GM23338 (cell line): ENCODE measurements at places on chromosomes 4 and X.

DNA sequence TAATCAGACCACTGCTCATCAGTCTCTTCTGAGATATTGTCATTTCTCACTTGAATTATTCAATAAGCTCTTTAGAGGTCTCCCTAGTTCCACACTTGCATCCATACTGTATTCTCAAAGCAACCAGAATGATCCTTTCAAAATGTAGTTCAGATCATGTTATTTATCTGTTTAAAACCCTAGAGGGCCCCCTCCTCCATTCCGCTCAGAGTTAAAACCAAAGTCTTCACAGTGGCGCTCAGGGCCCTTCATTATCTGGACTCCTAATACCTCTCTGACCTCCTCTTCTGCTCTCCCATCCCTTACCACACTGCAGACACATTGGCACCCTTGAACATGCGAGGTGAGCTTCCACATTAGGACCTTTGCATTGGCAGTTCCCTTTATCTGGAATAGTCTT is 32.7 kb upstream of the HPGDS start:
- peak; percentile 58 for DNase-seq

GRCh38 chrX:43508694-43509093 is 147.4 kb upstream of the MAOA start:
- DNase-seq = no peak

- no peak for DNase-seq
Observed at GRCh38 chrX:9899640-9900111, 67.5 kb upstream of the CLDN34 start.

- DNase-seq = no peak
Observed at GRCh38 chr4:134132086-134132783, 69.4 kb downstream of the PABPC4L start.

GRCh38 chr4:82463221-82463620 is 32.8 kb downstream of the ENOPH1 start:
- no peak for DNase-seq

DNA sequence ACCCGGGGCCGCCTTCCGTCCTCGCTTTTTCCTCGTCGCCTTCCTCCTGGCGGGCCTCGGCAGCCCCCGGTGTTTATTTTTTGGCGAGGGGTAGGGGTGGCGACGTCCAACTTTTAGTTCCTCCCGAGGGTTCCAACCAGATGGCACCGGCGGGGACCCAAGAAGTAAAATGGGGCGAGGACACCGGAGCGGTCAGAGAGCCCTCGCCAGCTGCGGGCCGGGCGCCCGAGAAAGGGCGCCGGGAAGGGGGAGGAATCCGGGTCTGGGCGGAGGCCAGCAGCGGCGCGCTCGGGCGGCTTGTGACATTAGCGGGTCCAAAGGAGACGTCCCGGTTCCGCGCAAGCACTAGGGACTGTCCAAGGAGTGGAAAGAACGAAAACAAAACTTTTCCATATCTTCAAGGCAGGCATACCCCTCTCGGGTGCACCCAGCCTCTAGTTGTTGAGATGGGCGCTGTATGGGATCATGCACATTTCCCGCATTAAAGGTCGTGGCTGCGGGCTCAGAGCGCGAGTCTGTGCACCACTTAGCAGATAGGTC is 691 bp upstream of the USP46 start:
- peak; percentile 60 for DNase-seq

- no peak for DNase-seq
Observed at GRCh38 chrX:31331015-31331414, 259.2 kb upstream of the FTHL17 start.

GRCh38 chr4:43251841-43252240 is 359.3 kb downstream of the GRXCR1 start:
- DNase-seq = no peak

DNA sequence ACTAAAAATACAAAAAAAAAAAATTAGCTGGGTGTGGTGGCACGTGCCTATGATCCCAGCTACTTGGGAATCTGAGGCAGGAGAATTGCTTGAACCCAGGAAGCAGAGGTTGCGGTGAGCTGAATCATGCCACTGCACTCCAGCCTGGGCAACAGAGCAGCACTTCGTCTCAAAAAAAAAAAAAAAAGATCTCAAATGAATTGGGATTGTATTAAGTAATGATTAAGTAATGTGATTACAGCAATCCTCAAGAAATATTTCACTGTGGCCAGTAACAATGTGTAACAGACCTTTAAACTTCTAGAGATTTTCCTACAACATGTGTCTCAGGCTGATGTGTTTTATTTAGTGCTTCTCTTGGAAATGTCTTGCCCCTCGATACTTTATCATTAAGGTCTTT is 46.8 kb downstream of the PKD2 start:
- no peak for DNase-seq

- DNase-seq = peak; percentile 55
Observed at GRCh38 chrX:115344885-115345614, 55.5 kb downstream of the LUZP4 start.

- DNase-seq = no peak
Observed at GRCh38 chr4:129110931-129111330, 15.0 kb downstream of the C4orf33 start.

GRCh38 chrX:32447640-32448039 is 763.7 kb downstream of the DMD start:
- DNase-seq = no peak

GRCh38 chr4:148170408-148171365 is 271.5 kb downstream of the NR3C2 start:
- no peak for DNase-seq

DNA sequence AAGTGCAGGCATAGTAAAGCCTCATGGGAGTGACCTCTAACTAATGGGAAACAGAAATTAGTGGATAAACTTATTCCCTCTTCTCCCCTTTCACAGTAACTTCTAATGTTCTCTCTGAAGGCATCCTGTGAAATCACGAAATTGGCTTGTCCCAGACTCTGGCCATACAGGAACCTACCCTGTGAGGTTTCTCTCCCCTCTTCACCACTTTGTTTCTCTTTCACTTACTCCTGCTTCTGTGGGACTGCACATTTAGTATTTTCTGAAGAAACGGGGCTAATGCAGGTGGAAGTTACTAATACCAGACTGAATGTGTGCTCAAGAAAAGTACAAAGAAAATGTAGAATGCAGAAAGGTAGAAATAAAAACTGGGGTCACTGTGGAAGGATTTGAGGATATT is 20.0 kb downstream of the ZNF330 start:
- no peak for DNase-seq

DNA sequence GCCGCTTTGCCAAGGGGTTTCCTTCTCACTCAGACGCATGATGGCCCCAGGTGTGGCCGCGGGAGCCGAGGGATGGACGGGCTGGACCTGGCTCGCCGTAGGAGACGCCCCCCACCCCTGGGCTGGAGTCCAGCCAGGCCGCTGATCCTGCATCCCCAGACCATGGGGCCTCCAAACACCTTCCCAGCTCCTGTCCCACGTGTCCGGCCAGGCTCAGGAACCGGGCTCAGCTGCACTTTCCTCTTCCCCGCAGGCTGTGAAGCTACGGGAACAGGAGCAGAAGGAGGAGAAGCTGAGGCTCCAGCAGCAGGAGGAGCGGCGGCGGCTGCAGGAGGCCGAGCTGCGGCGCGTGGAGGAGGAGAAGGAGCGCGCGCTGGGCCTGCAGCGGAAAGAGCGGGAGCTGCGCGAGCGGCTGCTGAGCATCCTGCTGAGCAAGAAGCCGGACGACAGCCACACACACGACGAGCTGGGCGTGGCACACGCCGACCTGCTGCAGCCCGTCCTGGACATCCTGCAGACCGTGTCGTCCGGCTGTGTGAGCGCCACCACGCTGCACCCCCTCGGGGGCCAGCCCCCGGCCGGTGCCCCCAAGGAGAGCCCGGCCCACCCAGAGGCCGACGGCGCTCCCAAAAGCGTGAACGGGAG is 9.1 kb downstream of the AKAP17A start:
- no peak for DNase-seq

- no peak for DNase-seq
Observed at GRCh38 chr4:2689114-2689513, 67.0 kb downstream of the TNIP2 start.

GRCh38 chrX:69121321-69122000 is 43.8 kb downstream of the PJA1 start:
- DNase-seq = no peak

DNA sequence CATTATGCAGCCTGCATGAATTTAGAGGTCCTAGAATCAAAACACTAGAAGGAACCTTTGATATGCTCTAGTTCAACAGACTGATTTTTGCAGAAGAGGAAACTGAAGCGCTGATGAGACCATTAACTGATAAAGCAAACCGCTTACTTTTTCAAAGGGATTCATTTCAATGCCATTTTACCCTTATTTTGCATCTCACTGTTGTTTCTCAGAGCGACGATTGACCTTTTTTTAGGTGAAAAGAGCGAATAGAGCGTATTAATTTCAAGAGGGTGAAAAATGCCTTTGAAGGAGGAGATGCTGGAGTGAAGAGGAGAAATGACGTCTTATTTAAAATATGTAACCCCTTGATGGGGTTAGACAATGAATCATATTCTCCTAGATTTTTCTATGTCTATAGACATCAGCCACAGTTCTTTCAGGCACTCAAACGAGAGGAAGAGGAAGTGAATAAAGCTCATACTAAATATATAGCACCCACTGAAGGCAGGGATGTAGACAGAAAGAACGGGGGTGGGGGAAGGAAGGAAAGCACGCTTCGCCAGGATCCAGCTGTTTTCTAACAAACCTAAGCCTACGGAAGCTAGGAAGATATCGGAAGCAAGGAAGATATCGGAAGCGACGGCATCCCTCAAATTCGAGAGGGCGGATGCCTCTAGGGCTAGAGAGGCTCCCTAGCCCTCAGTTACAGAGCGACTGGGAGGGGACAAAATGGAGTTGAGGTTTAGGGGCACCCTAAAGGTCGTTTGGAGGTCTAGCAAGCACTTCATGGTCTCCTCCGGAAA is 848 bp downstream of the ACSL4 start:
- peak; percentile 22 for DNase-seq

GRCh38 chrX:154412468-154412867 is 1.1 kb downstream of the TAFAZZIN start:
- no peak for DNase-seq

DNA sequence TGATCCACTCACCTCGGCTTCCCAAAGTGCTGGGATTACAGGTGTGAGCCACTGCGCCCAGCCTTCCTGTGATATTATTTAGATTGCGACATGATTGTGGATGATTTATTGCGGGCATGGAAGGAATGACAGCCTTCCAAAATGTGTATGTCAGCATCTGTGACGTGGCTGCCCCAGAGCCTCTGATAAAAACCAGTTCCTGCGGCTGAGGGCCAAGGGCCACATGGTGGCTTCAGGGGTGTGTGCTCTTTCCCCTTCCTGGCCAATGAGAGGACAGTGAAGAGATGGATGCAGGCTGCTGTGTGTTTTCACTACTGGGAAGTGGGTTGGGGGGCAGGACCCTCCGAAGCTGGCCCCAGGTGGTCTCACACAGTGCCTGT is 57.4 kb upstream of the HGFAC start:
- no peak for DNase-seq

DNA sequence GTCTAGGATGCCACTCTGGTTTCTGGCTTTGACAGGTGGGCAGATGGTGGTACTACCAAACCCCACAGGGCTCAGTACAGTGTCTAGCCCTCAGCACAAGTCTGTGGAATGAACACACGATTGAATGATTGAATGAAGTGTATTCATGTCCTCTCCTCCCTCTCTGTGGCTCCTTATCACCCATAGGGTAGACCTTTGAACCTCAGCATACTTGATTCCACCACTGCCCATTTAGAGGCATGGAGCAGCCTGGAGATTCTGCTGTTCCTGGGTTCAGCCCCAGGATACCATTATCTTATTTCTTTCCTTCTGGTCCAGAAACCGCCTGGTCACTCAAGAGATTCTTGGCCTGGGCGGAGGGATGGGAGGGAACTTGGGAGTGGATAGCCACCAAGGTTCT is 53.9 kb downstream of the PRPS1 start:
- DNase-seq = no peak

DNA sequence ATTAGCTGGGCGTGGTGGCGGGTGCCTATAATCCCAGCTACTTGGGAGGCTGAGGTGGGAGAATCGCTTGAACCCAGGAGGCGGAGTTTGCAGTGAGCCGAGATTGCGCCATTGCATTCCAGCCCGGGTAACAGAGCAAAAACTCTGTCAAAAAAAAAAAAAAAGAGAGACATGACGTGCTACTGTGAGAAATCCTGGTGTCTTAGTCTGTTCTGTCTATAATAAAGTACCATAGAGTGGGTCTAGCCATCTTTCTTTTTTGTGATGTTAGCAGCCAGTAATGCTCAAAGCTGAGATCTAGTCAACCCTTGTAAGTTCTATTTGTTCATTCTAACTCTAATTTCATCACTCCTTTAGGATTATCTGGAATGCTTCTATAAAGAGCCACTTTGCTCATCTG is 38.9 kb downstream of the CLDN34 start:
- DNase-seq = no peak

DNA sequence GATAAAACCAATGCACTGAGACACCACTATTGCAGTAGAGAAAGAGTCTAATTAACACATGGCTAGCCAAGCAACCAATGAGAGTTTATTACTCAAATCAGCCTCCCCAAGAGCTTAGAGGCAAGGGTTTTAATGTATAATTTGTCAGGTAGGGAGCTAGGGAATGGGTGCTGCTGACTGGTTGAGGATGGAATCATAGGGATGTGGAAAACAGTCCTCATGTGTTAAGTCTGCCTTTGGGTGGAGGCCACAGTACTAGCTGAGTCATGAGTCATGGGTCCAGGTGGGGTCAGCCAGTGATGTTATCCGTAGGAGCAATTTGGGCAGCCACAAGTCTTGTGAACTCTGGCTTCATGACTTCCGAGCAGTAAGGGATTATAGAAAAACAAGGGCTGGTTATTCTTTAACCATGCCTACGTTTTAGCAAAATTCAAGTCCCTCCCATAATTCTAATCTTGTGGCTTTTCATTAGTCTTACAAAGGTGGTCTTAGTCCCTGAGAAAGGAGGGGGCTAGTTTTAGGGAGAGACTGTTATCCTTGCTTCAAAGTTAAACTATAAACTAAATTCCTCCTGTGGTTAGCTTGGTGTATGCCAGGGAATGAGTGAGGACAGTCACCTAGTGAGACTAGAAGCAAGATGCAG is 25.1 kb upstream of the PLAC8 start:
- DNase-seq = no peak

GRCh38 chr4:40149960-40150385 is 46.9 kb upstream of the RHOH start:
- DNase-seq = peak; percentile 88

DNA sequence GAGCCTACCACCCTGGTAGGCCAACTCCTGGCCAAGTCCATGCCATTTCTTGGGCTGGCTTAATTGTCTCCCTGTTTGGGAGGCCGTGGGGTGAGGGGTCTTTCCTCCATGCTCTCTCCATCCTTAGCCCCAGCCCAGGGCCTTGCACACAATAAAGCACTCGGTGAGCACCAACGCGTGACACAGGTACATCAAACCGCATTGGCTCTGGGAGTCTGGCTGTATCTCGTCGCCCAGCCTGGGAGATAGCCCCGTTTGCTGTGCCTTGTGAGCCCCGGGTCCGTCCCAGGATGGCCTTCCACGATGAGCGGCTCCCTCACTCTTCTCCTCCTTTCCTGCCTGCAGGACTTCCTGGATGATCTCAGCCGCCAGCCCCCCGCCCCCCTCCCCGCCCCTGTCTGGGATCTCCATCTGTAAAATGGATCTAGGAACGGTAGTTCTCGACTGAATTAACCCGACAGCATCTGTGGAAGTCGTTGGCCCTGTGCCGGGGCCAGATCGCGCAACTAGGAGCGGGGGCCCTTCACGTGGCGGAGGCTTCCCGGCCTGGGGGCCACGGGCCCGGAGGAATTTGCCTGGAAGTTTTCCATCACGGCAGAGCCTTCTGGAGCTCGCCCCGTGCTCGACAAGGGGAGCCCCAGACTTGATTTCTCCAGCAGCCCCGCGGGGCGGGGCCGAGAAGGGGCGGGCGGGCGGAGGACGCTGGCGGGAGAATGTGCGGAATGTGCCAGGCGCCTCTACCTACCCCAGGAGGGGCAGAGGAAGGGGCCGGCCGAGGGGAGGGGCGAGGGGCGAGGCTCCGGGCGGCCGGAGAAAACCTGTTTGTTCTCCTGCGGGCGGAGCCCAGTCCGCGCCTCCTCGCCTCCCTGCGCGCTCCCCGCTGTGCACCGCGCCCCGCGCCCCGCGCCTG is at the start of gene ZNF185:
TSS of gene ZNF185 (plus strand) at position 846 of the 910 bp plus-strand sequence. CDS start 16,423 bp downstream, outside the sequence.
- peak; percentile 89 for DNase-seq
